ENCODE measurements at places on chromosomes 4 and X. TPM values are rescaled to one million over a fixed set of nuclear protein-coding genes. Genes with fewer than 3 reads are reported as not detected.

NDNF gene
- 84.9 TPM for polyA plus RNA-seq

DNA sequence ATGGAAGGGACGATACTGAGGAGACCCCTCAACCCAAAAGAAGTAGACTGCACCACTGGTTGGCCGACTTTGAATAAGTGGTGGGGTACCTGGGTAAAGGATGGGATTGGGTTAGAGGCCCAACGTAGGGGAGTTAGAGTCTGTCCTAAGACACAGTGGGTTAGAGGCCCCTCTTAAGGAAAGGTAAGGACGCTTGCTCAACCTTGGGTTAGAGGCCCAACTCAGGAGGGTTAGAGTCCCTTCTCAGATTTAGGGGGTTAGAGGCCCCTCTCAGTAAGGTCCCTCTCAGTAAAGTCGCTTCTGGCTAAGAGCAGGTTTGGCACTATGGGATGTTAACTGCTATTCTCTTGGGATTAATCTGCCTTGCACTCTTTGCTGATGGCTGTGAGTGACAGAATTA lies 81.3 kb downstream of the ACOX3 start:
- DNase-seq, result no peak

- no peak for DNase-seq
Observed at GRCh38 chr4:153527690-153528089, 61.5 kb downstream of the TMEM131L start.

ELOVL6 gene
- 38.2 TPM for polyA plus RNA-seq

DNA sequence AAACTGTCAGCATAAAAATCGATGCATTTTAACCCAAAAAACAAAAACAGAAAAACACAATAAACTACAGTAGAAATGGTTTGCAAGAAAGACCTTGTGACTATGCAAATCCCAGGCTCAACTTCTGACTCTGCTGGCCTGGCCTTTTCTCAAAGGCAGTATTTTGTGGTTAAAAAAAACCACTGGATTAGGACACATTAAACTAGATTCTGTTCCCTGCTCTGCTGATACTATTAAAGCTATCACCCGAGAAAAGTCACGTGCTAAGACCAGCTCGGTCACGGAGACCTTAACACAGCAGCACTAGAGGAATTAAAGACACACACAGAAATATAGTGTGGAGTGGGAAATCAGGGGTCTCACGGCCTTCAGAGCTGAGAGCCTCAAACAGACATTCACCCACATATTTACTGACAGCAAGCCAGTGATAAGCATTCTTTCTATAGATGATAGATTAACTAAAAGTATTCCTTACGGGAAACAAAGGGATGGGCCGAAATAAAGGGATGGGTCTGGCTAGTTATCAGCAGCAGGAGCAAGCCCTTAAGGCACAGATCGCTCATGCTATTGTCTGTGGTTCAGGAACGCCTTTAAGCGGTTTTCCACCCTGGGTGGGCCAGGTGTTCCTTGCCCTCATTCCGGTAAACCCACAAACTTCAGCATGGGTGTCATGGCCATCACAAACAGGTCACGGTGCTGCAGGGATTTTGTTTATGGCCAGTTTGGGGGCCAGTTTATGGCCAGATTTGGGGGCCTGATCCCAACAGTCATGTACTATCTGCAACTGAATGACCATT lies 16.1 kb downstream of the CBR4 start:
- no peak for DNase-seq

MAGEA8 gene
- 0.43 TPM for polyA plus RNA-seq

GRCh38 chr4:98746936-98747335 lies 88.5 kb upstream of the TSPAN5 start:
- no peak for DNase-seq

DNA sequence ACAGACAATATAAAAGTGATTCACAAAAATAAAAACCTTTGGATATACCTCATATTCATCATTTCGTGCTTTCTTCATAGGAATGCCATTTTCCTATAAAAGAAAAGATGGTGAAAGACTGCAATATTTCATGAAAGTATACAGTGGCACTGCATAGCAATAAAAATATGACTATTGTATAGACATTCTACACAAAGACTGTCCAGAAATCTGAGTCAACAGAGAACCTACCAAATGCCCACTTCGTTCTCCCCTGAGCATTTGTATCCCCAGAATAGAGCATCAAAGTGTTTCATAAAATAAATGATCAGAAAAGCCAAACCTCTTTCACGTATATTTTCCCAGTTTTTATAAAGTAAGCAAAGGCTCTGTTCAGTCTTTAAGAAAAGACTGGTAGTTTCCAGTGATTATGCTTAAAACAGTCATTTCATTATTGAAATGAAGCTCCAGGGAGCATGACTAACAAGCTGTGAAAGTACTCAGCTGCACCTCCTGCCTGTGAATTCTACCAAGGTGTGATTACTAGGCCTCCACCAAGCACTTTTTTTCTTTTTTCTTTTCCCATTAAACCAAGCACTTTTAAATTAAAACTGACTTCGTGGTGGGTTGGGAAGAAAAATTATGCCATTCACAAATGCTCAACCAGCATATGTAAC lies 20.2 kb downstream of the PPA2 start:
- no peak for DNase-seq

DNA sequence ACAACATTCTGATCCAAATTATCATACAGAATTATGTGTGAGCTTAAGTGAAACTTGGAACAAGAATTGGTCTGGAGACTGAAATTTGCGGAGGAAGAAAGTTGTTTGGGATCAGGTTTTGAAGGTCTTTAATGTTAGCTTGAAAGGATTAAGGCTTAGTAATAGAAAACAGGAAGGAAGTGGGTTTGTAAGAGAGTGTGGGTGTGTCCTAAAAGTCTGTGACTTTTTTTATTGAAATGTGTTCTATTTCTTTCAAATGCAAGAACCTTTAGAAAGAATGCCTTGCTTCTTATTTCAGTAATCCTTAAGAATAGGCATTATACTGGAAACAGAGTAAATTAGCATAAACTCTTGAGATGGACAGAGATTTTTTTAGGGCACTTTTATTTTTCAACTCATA lies 198.0 kb downstream of the GALNTL6 start:
- no peak for DNase-seq

GRCh38 chr4:7434766-7435150 lies at the start of gene PSAPL1:
Gene PSAPL1 (minus strand): TSS chr4:7434930. CDS start chr4:7434879, 51 bp downstream.
- DNase-seq, result no peak

MAPK10 gene
- polyA plus RNA-seq, result 89.8 TPM

DNA sequence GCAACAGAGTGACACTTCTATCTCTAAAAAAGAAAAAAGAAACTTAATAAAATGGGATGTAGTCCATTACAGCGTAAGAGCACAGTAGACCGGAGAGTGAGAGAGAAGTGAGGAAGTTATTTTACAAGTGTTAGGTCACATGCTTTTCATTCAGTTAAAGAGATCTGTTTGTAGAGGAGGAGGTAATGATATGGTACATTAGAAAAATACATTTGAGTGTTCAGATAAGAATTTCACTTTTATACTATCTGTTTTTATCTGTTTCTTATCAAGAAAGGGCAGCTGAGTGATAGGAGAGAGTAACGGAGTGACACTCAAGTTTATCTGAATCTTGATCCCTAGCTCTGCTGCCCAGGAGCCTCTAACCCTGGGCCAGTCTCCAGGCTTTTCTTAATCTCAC lies 38.9 kb downstream of the FNIP2 start:
- DNase-seq, result no peak

DNA sequence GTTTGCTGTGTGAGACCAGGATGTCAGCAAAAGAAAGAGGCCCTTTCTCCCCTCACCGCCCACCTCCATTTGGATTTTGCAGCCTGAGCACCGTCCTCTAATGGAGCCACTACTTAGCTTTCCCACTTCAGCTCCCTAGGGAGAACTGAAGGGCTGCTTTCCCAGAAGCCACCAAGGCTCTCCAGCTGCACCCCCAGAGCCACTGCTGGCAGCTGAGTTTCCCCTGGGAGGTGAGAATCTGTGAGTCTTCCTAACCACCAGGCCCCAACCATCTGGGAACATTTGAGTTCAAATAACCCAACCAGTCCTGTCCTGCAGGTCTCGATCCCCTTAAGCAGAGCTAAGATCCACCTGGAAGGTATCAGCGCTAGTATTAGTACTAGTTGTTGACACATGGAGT lies 173.1 kb upstream of the USP9X start:
- no peak for DNase-seq

SORCS2 gene
- polyA plus RNA-seq, result 8.5 TPM

GRCh38 chr4:33724685-33725084 lies 2519.6 kb downstream of the ARAP2 start:
- no peak for DNase-seq

GRCh38 chr4:146522869-146523205 lies 1.1 kb upstream of the SLC10A7 start:
- DNase-seq, result peak; percentile 24

DNA sequence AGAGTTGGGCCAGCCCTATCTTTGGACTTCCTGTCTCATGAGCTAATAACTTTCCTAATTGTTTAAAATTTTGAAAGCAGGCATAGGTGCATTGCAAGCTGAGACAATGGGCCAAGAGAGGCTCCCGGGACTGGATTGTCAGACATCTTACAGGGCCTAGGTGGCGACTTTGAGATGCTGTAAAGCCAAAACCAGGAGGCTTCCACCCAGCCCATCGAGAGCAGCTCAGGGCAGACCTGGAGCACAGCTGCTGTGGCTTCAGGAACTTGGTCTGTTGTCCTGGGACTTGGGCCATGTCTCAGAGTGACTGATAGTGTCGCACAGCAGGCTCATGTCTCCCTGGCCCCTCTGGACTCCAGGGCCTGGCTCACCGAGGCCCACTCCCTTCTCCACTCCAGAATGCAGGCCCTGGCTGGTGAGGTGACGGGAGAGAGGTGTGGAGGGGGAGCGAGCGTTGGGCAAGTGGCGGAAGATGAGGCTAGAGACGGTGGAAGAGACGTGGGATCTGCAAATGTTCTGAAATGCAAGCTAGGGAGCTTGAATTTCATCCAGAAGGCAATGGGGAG lies 24.1 kb upstream of the MTM1 start:
- no peak for DNase-seq

DNA sequence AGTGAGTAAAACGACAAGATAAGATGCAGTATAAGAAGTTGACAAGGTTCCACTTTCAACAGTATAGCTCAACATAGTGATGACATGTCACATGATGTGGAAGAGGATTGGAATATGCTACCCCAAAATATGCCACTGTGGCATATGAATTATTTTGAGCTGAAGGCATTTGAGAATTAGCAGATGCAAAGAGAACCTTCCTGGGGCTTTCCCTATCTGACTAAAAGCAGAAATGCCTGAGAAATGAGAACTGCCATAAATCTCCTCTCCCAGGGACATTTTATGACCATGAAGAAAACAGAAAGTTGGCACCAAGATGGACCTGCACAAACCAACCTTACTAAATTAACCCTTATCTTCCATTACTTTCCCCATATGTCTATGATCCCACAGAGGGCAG lies 24.8 kb downstream of the CDKN2AIP start:
- no peak for DNase-seq

- DNase-seq, result no peak
Observed at GRCh38 chr4:25949173-25949748, 35.2 kb downstream of the SMIM20 start.

DNA sequence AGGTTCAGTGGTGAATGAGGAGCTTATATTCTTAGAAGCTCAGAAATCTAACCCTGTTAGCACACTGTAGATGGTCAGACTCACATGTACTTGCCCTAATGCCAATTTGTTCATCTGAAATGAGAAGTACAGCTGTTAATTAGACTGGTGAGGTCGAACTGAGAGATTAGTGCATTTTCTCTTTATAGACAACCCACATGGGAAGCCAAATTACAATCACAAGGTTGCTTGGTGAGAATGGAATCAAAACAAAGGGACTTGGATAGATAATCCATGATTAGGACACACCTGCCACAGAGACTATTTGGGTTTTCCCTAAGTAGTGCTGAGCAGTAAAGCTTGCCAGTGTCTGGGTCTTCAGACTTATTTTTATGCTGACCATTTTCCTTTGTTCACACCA lies 88.3 kb downstream of the POLA1 start:
- DNase-seq, result no peak

DNA sequence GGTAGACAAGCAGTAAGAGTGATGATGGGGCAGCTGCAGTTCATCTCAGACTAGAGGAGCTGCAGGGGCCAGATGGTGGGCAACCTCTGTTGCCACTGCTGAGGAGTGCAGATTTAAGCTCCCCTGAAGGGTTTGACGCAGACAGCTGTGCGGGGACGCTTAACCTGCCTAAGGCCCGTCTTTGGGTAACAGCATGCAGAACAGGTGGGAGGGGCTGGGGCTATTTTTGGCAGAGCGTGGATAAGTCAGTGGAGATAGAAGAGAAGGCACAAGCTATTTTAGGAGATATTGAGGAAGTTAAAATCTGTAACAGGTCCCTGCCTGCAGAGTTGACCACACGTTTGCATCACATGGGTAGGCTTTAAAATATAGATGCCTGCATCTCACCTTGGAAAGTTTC lies 10.5 kb downstream of the CD99 start:
- no peak for DNase-seq

GRCh38 chr4:7817877-7818398 lies 121.7 kb downstream of the AFAP1 start:
- no peak for DNase-seq

GRCh38 chr4:187849556-187850225 lies 145.9 kb upstream of the ZFP42 start:
- DNase-seq, result no peak

DNA sequence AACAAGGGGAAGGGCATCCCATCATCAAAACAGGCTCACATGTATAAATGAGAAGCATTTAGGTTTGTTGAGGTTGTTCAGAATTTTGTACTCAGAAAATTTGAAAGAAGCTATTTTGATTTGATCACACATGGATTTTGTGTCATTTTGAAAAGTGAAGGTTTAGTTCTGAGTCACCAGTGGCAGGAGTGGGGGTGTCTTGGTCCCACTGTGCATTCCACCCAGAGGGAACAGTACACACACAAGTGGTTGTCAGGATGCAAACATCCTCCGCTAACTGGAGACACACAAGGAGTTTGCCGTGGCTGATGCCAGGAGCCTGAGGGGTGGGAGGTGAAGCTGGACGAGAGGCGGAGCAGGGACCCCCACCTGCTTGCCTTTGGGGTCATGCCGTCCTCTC lies 198.2 kb upstream of the PSAPL1 start:
- DNase-seq, result no peak

CCNA2 gene
- 49.8 TPM for polyA plus RNA-seq

GRCh38 chr4:123449362-123449761 lies 52.8 kb downstream of the SPRY1 start:
- no peak for DNase-seq

GRCh38 chr4:37439809-37440474 lies 195.4 kb downstream of the NWD2 start:
- DNase-seq, result no peak

ZFX gene
- 36.1 TPM for polyA plus RNA-seq

DNA sequence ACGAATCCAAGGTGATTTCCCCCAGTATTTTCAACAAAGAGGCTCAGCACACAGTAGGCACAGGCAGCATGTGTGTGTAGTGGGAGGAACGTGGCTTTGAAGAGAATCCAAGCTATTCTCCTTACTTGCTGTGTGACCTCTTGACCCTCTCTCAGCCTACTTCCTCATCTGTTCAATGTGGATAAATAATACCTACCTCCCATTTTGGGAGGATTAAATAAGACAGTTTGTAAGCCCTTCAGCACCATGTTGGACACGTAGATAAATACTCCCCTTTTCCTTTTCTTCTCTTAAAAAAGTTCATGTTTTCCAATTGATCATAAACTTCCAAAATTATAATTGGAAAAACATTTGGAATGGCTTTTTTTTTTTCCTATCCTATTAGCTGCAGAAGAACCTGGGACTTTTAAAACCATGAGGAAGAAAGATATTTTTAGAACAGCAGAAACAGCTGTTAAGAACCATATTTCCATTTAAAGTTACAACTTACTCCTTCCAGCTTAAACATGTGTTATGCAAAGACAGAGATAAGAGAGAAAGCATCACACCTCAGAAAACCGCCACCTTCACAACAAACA lies 56.1 kb upstream of the TMEM131L start:
- no peak for DNase-seq

- DNase-seq, result no peak
Observed at GRCh38 chr4:110610620-110610939, 12.3 kb downstream of the PITX2 start.
